GM13977 (cell line): ENCODE measurements at places on chromosomes 13 and 19.

DNA sequence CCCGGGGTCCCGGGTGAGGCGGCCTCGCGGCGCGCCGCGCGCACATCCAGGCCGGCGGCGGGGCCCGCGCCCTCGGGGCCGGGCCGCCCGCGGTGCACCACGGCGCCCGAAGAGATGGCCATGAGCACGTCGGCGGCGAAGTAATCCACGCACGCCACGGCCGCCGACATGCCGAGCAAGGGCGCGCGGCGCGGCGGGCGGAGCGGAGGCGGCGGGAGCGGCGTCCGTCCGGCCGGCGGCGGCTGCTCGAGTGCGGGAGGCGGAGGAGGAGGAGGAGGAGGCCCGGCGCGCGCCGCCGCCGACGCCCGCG is at the start of gene KLF16:
TSS of gene KLF16 (minus strand) at position 252 of the 310 bp plus-strand sequence. CDS start at position 170, 82 bp downstream.
- no peak for DNase-seq

GRCh38 chr13:50730496-50731351 is 112.8 kb downstream of the DLEU7 start:
- DNase-seq, result no peak

- no peak for DNase-seq
These were observed 20.2 kb downstream of the CEBPA start for GRCh38 chr19:33282036-33282671.

GRCh38 chr19:19775891-19776205 is 42.9 kb upstream of the ZNF14 start:
- DNase-seq, result no peak

DNA sequence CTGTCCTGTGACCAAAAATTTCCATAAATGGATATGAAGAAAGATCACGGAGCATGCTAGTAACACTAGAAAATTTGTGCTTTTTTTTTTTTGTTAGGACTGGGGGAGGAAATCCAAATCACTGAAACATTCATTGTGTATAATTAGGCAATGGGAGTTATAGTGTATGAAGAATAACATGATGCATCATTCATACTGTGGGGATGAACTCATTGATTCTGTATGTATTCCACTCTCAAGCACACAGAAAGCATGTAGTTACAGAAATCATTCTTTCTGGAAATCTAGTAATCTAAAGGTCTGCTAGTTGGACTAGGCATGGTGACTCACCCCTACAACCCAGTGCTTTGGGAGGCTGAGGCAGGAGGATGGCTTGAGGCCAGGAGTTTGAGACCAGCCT is 749.7 kb downstream of the DIAPH3 start:
- DNase-seq, result no peak

- no peak for DNase-seq
These were observed 104.5 kb upstream of the SLC15A1 start for GRCh38 chr13:98856983-98857382.
